Stimulated activated CD4-positive, alpha-beta T cell treated with anti-CD3 and anti-CD28 coated beads, Interleukin-4, amount 100 ng/mL, for 1 hour (primary cell): ENCODE measurements at places on chromosomes 13 and 19.

- DNase-seq = no peak
These were observed 133.4 kb upstream of the FNDC3A start for GRCh38 chr13:48842316-48842715.

- DNase-seq = peak; percentile 72
These were observed 19.7 kb upstream of the EDDM13 start for GRCh38 chr19:56252699-56253422.

DNA sequence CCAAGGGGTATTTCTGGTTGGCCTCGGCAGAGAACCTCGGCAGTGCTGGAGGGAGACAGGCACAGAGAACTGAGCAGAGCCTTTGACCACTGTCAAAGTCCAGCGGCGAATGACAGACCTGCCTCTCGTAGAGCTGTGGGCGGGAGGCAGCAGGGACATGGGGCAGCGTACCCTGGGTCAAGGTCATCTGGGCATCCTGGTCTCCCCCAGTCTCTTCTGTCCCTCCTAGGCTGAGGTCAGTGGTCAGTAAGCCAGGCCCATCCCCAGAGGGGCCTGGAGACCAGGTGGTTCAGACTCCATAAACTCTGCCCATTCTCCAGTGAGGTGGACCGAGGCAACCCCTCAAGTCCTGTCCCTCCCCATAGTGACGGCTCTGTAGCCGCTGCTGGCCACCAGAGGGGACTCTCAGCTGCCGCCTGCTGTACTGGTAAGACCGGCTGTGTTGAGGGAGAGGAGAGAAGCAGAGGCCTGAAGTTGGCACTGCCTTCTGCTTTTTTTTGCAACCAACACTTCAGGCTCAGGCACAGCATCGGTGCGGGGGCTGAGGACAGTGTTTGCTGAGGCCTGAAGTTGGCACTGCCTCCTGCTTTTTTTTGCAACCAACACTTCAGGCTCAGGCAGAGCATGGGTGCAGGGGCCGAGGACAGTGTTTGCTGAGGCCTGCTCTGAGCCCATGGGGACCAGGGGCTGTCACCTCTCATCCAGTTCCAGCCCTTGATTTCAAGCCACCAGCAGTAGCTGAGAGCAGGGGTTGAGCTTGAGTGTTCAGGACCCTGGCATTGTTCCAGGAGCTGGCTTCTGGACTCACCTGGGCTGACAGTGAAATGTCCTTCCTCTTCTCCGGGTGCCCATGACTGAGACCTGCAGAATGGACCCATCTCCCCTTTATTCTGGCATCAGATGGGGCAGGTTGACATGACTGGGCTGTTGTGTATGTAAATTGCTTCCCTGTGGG, at the start of gene PGLYRP2:
Gene PGLYRP2 (minus strand): TSS at position 111 of the 955 bp plus-strand sequence. CDS start 130 bp downstream, outside the sequence.
- DNase-seq = no peak

- DNase-seq = no peak
These were observed 292.9 kb downstream of the KLF5 start for GRCh38 chr13:73351730-73352129.

- no peak for DNase-seq
These were observed 2700.2 kb downstream of the PCDH9 start for GRCh38 chr13:64529874-64530485.

DNA sequence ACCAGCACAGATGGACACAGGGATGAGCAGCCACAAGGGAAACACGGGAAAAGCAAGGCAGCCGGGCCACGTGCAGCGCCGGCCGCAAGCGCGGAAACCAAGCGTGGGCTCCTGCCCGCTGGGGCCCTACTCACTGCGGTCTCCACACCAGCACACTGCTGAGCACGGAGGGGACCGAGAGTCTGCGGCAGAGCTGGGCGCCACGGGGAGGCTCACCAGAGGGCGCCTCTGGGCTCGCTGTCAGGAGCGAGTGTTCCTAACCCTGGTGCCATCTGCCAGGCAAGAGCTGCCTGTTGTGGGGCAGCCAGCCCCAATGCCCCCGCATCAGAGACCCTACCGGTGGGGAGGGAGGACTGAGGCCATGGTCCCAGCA, 26.5 kb downstream of the MPND start:
- peak; percentile 81 for DNase-seq

GRCh38 chr19:33825556-33825955, 28.9 kb downstream of the KCTD15 start:
- DNase-seq = no peak
